ENCODE measurements at places on chromosomes 16 and 17. TPM values are rescaled to one million over a fixed set of nuclear protein-coding genes. Genes with fewer than 3 reads are reported as not detected.

DNA sequence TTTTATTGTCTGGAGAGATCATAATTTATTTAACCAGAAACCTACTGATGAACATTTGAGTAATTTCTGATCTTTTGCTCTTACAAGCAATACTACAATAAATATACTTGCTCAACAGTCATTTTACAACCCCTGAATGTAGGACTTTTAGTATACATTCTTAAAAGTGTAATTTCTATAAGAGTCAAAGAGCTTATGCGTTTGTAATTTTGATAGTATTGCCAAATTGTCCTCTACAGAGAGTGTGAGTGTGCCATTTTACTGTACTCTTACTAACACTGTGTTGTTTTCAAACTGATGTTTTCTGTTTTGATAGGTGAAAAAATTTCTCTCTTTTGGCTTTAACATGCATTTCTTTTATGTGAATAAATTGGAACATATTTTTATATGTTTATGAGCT lies 139.1 kb downstream of the FTO start:
- no peak for DNase-seq

Gene BCL7C
- total RNA-seq: 60.2 TPM

DNA sequence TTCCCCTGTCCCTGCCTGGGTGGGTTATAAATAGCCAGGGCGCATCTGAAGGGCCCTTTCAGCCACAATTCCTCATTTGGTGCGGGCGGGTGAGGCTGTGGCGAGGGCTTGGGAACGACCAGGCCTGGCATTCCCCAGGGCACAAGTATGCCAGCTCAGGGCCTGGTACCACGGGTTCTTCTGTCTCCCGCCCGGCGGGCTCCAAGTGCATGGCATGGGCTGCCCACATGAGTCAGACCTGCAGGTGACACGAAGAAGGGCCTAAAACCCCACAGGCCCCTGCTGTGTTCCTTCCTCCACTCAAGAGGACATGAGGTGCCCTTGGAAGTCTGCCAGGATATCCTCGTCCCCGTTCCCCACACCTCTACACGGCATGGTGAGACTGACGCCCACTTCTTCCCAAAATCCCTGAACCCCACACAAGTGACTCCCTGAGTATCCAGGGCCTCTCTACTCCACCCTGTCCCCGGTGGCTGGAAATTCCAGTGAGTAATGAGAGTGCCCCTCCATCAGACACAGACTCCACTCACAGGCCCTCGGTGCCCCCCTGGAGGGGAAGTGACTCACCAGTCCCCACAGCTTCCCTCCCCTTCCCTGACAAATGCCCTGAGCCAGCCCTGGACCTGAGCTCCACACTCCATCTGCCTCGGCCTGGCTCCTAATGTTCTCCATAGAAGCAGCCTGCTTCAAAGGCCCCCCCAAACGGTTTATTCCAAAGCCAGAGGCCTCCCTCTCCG lies 68.8 kb downstream of the ABR start:
- peak; percentile 88 for DNase-seq

Gene KIF22
- 94.7 TPM for total RNA-seq

GRCh38 chr17:60905709-60906108 lies 228.1 kb downstream of the BCAS3 start:
- no peak for DNase-seq

- no peak for DNase-seq
Measured at GRCh38 chr16:68487669-68488068, 39.4 kb upstream of the SMPD3 start.

DNA sequence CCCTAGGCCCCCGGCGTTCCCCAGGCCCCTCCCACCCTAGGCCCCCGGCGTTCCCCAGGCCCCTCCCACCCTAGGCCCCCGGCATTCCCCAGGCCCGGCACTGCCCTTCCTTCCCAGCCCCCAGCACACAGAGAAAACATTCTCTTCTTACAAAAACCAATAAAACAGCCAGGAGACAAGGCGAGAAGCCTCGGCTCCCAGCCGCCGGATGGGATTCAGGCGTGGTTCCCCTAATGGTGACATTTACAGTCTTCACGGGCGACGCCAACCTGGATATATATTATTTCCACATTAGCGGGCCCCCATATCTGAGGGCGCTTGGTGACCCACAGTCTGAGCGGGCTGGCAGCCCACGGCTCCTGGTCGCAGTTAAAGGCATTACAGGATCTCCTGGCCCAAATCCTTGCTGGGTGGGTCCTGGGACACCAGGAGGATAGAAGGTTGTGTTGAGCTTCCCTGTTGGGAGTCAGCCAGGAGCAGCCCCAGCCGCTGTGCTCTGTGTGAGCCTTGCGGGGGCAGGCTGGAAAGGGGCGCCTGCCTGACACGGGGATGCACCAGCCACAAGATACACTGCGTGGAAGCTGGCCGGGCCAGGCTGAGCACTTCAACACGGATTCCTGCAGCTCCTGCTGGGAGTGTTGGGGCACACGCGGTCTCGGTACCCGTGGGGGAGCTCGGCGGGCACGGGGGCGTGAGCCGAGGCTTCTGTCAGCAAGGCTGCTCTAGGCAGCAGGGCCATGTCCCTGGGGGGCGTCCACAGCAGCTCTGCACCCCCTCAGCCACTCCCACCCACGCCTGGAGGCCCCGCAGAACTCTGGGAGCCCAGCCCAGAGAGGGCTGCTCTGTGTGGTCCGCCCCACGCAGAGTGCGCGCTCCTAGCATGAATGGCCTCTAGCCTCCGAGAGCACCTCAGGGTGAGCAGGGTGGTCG lies 83.7 kb downstream of the LMF1 start:
- peak; percentile 65 for DNase-seq

Gene ODAD4
- 4.7 TPM for total RNA-seq

Gene TENT4B
- 13.1 TPM for total RNA-seq

DNA sequence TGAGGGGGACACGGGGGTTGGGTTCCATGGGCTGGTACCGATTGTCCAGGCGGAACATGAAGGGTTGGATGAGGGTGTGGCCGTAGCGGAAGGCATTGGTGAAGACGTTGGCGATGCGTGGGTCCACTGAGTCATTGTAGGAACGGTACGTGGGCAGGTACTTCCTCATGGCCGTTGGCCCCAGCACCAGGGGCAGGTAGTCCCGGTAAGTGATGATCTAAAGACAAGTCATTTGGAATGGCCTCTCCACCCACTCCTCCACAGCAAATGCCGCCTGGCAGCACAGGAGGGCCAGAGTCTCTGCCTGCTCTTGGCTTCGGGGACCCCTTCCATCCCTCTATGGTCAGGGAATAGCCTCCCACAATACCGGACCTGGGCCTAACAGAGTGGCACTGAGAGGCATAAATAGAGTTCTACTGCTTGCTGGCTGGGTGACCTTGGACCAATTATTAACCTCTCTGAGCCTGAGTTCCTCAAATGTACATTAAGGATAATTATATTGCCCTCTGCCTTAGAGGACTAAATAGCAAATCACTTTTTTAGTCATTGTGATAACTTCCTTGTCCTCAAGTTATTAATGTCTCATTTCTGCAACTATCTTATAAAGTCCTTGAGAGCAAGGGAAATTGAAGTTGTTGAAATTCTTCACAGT lies 7.2 kb downstream of the MPO start:
- DNase-seq: no peak

- DNase-seq: no peak
Measured at GRCh38 chr16:55949518-55949917, 74.3 kb upstream of the CES5A start.

Gene PTGES3L
- total RNA-seq: 6.2 TPM

GRCh38 chr17:29433541-29433940 lies 43.4 kb downstream of the TAOK1 start:
- no peak for DNase-seq

Gene TPSAB1
- not detected for total RNA-seq
